ENCODE measurements at places on chromosomes 12 and 14.

DNA sequence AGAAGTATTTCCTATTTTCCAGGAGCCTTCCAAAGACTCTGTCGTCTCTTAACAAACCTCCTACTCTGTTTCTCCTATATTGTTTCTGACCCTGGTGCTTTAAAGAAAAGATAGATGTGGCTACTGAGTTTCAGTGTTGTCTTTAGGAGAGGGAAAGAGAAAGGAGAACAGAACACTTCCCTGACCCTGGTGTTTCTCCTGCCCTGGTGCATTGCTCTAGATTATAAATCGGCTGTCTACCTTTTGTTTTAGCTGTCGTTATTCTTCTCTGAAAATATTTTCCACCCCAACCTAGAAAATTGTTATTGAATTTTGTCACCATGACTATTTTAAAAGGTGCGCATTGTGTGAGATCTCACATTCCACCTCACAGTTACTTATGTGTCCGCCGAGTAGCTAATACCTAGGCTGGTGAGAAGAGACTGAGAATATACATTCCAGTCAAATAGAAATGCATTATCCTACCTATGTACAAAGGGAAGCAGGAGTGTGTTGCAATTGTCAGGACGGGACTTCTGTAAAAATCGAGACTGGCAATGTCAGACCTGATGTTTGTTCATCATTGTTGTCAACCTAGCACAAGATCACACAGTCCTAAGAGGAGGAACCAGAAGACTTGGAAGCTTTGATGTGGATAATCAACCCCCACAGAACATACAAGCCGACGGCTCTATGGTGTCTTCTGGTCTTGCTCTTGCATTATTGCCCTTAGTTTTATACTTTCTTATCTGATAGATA lies 108.7 kb upstream of the SLC38A4 start:
- no peak for DNase-seq

DNA sequence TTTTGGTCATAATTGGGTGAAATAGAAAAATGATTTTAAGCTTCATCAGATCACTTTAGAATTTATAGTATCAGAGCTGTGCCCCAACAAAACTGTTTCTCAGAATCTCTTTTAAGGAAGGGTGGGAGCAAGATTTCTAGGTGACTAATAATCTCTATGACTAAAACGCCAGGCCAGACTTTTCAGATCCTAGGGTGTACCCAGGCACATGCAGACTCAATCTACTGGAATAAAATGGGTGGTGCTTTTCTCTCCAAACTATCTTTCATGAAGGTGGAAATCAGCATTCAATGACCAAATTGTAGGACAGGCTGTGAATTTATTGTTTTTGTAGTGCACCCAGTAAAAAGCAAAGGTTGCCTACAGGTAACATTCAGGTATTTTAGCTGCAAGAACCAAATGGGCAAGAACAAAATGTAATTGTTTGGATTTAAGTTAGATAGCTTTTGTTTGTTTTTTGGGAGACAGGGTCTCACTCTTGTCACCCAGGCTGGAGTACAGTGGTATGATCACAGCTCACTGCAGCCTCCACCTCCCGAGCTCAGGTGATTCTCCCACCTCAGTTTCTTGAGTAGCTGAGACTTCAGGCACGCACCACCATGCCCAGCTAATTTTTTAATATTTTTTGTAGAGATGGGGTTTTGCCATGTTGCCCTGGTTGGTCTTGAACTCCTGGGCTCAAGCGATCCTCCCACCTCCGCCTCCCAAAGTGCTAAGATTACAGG lies 49.5 kb downstream of the PPP2R5C start:
- no peak for DNase-seq

GRCh38 chr14:95362138-95362494 lies 42.4 kb upstream of the CLMN start:
- no peak for DNase-seq

GRCh38 chr14:49212721-49213120 lies 373.5 kb downstream of the RPS29 start:
- no peak for DNase-seq

DNA sequence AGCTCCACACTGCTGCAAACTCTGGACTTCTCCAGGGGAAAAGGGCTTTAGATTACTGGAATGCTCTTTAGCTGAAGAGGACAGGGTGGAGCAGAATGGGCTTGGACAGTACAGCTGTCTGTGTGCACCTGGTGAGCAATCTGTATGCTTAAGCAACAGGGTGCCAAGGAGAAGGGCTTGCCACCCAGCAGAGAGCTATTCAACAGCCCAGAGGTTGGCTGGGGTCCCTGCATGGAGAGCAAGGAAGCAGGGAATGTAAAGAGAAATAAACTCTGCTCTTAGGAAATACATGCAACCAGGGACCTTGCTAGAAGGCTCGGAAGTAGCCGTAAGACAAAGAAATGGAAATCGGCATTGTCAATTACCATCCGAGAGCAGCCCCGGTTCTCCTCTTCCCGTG lies 53.0 kb upstream of the CORO1C start:
- DNase-seq, result no peak

DNA sequence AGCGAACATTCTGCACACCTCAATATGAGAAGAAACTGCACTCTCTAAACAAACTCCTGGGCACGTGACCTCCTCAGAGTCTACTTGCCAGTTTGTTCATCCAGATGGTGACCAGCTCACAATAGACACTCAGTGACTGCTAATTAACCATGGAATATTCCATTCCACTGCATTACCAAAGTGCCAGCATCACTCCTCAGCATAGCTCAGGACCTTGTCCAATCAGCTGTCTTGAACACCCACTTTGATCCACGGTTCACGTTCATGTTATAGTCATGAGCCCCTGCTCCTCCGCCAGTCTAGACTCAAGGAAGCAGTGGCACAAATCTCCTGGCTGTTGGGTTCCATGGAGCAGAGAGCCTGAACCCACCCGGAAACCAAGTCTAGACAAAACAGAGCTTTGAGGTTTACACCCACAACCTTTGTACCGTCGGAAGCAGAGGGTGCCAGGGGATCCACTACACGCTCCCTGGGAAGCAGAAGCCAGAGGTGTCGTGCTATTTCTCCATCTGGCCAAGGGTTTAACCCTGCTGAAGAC lies 285.3 kb downstream of the ZFP36L1 start:
- no peak for DNase-seq

DNA sequence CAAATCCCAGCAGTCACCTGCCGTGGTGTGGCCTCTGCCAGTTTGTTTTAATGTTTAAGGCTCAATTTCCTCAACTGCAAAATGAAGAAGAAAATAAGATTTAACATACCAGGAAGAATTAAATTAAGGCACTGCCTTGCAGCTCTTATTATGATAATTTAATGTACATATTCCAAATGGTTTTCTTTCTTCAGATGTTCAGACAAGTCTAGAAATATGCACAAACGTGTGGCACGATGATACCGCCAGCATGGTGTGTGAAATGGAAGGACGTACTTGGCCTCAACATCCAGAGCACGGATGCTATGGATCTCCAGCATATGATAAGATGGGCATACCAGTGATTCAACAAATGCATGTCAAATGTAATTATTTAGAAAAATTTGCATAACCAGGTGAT lies 959.4 kb upstream of the TMEM132C start:
- DNase-seq, result no peak

- DNase-seq, result no peak
These were observed 22.8 kb downstream of the ADCK1 start for GRCh38 chr14:77822741-77823140.

DNA sequence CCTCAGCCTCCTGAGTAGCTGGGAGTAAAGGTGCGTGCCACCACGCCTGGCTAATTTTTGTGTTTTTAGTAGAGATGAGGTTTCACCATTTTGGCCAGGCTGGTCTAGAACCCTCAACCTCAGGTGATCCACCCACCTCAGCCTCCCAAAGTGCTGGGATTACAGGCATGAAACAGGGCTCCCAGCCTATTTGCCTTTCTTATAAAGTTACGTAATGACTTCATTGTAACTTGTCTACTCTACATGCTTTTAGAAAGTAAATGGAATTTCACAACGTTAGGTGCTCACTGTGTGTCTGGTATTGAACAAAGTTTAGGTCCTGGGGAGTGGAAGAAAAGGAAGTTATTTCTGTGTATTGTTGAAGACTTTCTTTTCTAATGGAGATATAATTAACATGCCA lies 12.5 kb downstream of the CFAP251 start:
- DNase-seq, result no peak

DNA sequence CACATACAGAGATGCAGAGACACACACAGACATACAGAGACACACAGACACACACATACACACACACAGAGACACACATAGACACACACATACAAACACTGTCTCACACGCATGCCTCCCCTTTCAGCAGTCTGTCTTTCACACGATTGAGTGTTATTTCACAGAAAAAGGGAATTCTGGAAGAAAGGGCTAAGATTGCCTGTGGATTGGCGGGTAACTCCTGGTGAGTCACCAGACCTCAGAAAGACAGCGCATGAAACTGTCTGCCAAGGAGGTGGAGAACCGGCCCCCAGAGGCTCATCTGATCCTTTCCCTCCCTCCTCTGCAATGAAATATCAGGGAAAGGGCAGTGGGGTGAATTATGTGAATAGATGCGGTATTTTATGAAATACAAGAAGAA lies 127.2 kb upstream of the GSC start:
- DNase-seq, result no peak

DNA sequence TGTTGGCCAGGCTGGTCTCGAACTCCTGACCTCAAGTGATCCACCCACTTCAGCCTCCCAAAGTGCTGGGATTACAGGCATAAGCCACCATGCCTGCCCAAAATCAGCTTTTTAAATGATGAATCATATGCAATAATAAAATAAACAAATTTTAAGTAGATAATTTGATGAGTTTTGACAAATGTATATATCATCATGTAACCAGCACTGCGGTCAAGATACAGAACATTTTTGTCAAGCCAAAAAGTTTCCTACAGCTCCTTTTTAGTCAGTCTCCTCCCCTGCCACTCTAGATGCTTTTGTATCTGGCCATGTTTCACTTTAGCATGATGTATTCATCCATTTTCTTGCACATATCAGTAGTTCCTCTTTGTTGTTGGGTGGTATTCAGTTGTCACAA lies 17.2 kb downstream of the FRMD6 start:
- DNase-seq, result no peak

GRCh38 chr12:1373901-1374735 lies 220.3 kb downstream of the FBXL14 start:
- no peak for DNase-seq

- no peak for DNase-seq
These were observed 14.4 kb downstream of the PLEKHG7 start for GRCh38 chr12:92717202-92717601.

- DNase-seq, result no peak
These were observed 5.9 kb downstream of the FGF6 start for GRCh38 chr12:4439736-4440135.

GRCh38 chr14:91413547-91414474 lies 3.8 kb downstream of the CCDC88C start:
- no peak for DNase-seq

- DNase-seq, result no peak
These were observed 22.9 kb upstream of the KTN1 start for GRCh38 chr14:55556929-55557623.

DNA sequence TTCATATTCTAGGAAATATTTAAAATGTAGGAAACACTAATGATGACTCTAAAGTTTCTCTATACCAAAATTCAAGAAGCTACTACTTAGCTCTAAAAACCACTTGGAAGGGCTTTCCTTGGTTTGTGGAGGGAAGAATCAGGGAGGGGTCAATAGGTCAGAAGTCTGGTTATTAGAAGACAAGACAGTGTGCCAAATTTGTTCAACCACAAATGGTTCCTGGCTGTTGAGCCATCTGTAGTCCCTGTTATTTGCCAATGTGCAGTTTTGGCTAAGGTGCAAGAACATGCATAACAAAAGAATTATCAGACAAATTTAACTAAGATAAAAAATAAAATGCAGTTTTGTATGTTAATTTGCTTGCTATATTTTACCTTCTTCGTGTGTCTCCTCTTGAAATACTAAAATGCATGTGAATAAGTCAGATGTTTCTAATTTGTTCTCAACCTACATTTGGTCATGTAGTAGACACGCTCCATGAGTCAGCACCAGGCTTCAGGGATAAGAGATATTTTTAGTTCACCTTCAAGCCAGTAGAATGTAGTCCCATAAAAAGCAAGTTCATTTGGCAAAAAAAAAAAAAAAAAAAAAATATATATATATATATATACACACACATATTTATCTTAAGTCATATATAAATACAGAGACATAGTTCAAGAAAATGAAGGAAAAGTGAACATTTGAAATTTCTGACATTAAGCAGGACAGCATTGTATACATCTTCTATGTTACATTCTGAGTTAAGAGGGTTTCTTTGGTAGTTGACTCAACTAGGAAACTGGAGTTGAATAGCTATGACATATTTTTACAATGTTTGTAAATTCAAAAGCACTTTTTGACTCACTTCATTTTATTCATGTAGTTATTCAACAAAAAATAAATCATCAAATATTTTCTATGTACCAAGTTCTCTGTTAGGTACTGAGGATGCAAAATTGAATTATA lies 123.3 kb downstream of the KCNC2 start:
- no peak for DNase-seq

DNA sequence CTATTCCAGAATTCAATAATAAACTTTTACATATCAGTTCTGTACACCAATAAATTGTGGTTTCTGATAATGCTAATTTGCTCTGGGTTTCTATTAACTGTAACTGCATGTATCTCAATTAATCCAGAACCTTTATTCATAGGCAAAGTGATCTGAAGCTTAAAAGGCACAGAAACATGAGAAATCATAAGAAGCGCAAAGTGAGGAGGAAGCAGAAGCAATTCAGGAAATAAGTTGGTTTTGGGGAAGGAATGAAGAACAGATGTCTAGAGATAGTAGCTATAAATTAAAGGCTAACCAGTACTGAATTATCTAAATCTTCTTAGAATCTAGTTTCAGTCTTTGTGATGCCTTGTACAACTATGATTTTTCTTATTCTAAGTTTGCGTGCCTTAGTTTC lies 24.6 kb downstream of the KERA start:
- DNase-seq, result no peak

DNA sequence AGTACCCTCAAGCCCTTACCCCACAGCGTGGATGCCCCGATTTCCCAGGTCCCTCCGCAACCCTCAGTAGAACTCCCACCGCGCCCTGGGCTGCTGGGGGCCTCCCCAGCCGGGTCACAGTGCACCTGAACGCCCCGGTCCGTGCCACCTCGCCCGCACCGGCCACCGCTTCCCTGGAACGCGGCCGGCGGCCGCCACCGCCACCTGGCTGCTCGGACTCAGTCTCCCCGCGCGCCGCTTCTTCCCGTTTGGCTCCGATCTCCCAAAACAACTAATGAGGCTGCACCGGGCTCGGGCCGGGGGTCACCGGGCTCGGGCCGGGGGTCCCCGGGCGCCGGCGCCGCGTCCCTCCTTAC lies 1.0 kb downstream of the ITPK1 start:
- DNase-seq, result no peak

DNA sequence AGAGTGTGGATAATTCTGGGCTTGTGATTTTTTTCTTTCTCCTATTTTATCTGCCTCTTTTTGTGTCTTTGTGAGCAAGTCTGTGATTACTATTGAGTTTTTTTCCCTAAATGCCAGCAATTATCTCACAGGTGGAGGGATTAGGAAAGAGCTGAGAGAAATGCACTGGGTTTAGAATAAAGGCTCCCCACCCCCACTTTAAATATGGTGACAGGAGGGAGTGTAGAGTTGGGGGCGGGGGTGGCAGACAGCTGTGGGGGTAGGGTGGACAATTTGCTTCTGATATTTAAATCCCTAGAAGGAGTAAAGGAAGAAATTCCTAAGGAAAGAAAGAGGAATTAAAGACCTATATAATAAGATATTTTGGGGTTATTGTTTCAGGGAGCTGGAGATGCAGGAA lies 145.9 kb downstream of the NRXN3 start:
- DNase-seq, result no peak

Measured in stimulated activated CD4-positive, alpha-beta T cell treated with anti-CD3 and anti-CD28 coated beads, Interleukin-15, amount 100 ng/mL, for 1 hour (primary cell).